ENCODE measurements at places on chromosomes 7 and 10.
A peak's percentile ranks its signal among the peaks of the same experiment; 100 is the strongest.

- no peaks in the 10 kb centered on the region for H3K36me3 ChIP-seq
- no peak overlapping the region for H3K4me3 ChIP-seq
- no peak overlapping the region for H3K27ac ChIP-seq
- peaks cover 10% of the 10 kb centered on the region for H3K4me1 ChIP-seq
- H3K27me3 ChIP-seq = peaks cover 86% of the 10 kb centered on the region
- no peak for DNase-seq
Measured at GRCh38 chr7:127616724-127617123, 1.2 kb downstream of the PAX4 start.

DNA sequence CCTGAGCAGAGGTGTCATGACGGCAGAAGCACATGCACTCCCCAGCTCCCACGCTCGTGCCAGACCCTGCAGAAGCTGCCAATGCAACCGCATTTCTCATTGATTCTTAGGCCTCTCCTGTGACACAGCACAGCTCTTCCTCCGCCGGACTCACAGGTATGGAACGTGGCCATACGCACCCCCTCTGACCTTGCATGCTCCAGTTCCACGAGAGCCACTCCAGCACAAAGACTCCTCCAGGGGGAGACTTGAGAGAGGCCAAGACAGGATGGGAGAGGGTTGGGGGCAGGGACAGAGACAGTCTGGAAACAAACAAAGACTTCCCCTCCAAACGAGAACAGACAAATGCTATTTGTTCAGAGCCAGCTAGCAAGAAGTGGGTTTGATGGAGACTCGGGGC is 124.3 kb upstream of the PPP2R2D start:
- no peaks in the 10 kb centered on the region for H3K36me3 ChIP-seq
- H3K27me3 ChIP-seq = no peaks in the 10 kb centered on the region
- no peak overlapping the region for H3K4me3 ChIP-seq
- no peak overlapping the region for H3K27ac ChIP-seq
- H3K4me1 ChIP-seq = peaks cover 5% of the 10 kb centered on the region

- no peaks in the 10 kb centered on the region for H3K36me3 ChIP-seq
- H3K27me3 ChIP-seq = peaks cover 11% of the 10 kb centered on the region
- no peak overlapping the region for H3K4me3 ChIP-seq
- H3K4me1 ChIP-seq = no peaks in the 10 kb centered on the region
Measured at GRCh38 chr7:155843426-155844018, 31.3 kb upstream of the SHH start.

- DNase-seq = no peak
- no peaks in the 10 kb centered on the region for H3K27me3 ChIP-seq
- H3K27ac ChIP-seq = no peak overlapping the region
- H3K4me3 ChIP-seq = no peak overlapping the region
- no peaks in the 10 kb centered on the region for H3K36me3 ChIP-seq
- peaks cover 23% of the 10 kb centered on the region for H3K4me1 ChIP-seq
Measured at GRCh38 chr7:90564455-90564854, 31.7 kb upstream of the CDK14 start.

DNA sequence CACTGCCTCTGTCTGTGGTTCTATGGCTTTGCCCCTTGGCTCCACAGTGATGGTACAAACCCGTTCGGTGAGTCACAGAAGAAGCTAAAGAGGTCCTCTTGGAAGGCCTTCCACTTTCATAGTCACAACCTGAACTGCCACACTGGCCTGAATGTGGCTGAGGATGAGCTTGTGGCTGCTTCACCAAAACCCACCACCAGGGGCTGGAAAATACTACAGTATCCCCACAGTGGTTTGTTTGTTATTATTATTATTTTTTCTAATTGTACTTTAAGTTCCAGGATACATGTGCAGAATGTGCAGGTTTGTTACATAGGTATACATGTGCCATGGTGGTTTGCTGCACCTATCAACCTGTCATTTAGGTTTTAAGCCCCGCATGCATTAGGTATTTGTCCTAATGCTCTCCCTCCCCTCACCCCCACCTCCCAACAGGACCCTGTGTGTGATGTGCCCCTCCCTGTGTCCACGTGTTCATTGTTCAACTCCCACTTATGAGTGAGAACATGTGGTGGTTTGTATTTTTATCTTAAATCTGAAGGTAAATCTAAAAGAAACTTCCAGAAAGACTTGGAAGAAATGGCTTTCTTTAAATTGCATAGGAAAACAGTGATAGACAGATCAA is 160.8 kb upstream of the NPSR1 start:
- no peak overlapping the region for H3K4me3 ChIP-seq
- no peak for DNase-seq
- H3K36me3 ChIP-seq = no peaks in the 10 kb centered on the region
- H3K27ac ChIP-seq = no peak overlapping the region

DNA sequence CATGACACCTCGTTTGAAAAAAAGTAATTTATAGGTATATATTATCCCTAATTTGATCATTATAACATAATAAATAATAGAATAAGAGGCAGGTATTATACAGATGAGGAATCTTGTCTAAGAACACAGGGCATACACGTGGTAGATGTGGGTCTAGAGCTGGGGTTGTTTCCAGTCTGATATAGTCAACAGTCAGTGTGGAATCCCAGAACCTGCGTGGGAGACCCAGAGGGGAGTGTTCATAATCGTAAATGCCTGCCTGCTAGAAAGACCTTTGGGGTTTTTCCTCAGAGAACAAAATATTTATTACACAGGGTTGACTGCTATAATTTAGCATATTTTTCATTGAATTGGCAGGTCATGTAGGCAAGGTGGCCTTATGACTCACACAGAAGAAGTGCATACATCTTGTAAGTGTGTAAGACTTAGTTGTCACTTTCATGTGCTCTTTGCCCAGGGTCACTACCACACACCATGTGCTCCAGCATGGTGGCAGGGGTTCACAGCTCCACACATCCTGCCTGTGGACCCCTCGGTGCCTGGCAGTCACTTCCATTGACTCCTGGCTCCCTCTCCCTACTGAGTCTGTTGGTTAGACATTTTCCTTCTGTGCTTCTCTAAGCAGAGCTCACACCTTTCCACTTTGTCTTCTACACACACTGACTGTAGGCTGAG is 94.9 kb upstream of the IKZF1 start:
- no peak for DNase-seq
- peaks cover 64% of the 10 kb centered on the region for H3K4me1 ChIP-seq
- no peaks in the 10 kb centered on the region for H3K36me3 ChIP-seq
- H3K27ac ChIP-seq = peak overlapping the region; percentile 60

- peak overlapping the region; percentile 96 for H3K27ac ChIP-seq
- no peaks in the 10 kb centered on the region for H3K27me3 ChIP-seq
- H3K4me3 ChIP-seq = peak overlapping the region; percentile 93
- DNase-seq = peak; percentile 23
- peaks cover 8% of the 10 kb centered on the region for H3K36me3 ChIP-seq
- H3K4me1 ChIP-seq = peaks cover 46% of the 10 kb centered on the region
Measured at GRCh38 chr7:1919539-1920265, 249.6 kb downstream of the ELFN1 start.

GRCh38 chr10:352476-353235 is 217.4 kb downstream of the ZMYND11 start:
- H3K4me1 ChIP-seq = peaks cover 2% of the 10 kb centered on the region
- H3K27ac ChIP-seq = peak overlapping the region; percentile 66
- H3K36me3 ChIP-seq = no peaks in the 10 kb centered on the region
- no peaks in the 10 kb centered on the region for H3K27me3 ChIP-seq

- no peaks in the 10 kb centered on the region for H3K36me3 ChIP-seq
- H3K4me1 ChIP-seq = no peaks in the 10 kb centered on the region
Measured at GRCh38 chr10:71290331-71290730, 28.7 kb upstream of the SLC29A3 start.

DNA sequence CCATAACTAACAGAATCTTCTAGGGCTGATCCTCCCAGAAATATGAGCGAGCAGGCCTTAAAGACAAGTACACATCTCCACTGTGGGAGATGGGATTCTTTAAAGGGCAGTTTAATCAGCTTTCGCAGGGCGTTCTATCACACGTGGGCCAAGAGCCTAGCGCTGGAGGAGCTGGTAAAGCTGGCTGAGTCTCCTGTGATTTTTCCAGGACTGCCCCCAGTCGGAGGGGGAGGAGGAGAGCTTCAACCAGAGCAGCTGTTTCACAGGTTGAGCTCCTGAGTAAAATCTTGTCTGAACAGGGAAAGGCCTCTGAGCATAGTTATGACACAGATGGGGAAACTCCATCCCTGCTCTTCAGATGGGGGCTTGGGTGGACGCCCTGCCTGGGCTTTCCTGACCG is 87.0 kb downstream of the ZNF365 start:
- DNase-seq = no peak
- no peak overlapping the region for H3K27ac ChIP-seq
- H3K4me3 ChIP-seq = no peak overlapping the region
- peaks cover 9% of the 10 kb centered on the region for H3K36me3 ChIP-seq
- peaks cover 22% of the 10 kb centered on the region for H3K4me1 ChIP-seq
- no peaks in the 10 kb centered on the region for H3K27me3 ChIP-seq

DNA sequence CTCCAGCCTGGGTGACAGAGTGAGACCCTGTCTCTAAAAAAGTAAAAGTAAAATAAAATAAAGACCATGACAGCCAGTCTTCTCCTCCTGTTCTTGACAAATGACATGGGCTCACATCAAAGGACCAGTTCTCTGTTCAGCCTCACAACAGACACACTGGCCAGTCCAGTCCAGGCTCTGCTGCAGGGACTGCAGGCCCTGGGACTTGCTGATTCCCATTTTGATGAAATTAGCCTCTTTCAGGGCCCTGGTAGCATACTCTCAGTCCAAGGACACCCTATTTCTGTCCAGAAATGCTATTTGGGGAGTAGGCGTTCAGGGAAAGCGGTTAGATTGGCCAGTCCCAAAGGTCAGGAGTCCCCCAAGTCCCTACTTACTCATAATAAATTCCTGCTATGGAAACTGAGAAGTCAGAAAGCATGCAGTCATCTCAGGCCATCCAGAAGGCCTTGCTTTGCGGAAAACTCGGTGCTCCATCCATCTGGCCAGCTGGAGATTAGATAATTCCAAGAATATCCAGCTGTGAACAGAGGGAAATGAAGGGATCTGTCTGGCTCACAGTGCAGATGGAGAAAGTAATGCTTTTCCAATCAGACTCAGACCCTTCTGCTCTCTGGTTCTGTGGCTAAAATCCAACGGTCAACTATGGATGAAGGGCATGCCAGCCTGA is 74.4 kb downstream of the RAB11FIP2 start:
- peaks cover 4% of the 10 kb centered on the region for H3K36me3 ChIP-seq
- H3K27me3 ChIP-seq = peaks cover 20% of the 10 kb centered on the region

- no peaks in the 10 kb centered on the region for H3K27me3 ChIP-seq
- H3K4me3 ChIP-seq = no peak overlapping the region
- no peak overlapping the region for H3K27ac ChIP-seq
- H3K4me1 ChIP-seq = no peaks in the 10 kb centered on the region
Measured at GRCh38 chr10:129775681-129776080, 188.4 kb downstream of the EBF3 start.

DNA sequence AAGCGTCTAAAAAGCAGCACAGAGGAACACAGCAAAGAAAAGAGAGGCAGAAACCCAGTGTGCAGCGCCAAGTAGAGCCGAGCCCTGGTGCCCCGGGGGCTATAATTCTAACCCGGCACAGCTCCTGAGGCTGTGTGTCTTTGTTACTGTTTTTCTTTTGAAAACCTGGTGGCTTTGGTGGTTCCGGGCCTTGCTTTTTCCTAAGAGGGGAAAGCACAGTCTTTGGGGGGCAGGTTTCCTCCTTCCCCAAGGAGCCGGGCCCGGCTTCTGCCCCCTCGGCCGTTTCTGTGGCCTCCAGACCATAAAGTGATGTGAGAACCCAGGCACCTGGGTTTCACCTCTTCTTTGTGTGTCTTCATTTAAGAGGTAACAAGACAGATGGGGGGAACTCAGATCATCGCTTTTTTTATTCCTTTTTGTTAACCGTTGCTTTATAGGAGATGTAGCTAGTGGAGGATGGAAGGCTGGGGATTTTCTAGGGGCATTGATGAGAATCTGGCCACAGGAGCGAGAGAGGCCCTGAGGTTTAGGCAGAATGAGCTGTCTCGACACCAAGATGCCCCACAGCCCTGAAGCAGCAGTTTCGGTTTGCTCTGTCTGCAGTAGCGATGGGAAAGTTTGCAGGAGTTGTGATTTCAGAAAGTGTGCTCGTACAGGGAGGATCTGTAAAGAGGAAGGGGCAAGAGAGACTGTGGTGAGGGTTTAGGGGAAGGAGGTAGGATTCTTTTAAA is 367.8 kb upstream of the GALNT17 start:
- H3K27me3 ChIP-seq = no peaks in the 10 kb centered on the region
- no peak overlapping the region for H3K4me3 ChIP-seq
- peaks cover 4% of the 10 kb centered on the region for H3K36me3 ChIP-seq
- H3K27ac ChIP-seq = peak overlapping the region; percentile 16
- DNase-seq = no peak

DNA sequence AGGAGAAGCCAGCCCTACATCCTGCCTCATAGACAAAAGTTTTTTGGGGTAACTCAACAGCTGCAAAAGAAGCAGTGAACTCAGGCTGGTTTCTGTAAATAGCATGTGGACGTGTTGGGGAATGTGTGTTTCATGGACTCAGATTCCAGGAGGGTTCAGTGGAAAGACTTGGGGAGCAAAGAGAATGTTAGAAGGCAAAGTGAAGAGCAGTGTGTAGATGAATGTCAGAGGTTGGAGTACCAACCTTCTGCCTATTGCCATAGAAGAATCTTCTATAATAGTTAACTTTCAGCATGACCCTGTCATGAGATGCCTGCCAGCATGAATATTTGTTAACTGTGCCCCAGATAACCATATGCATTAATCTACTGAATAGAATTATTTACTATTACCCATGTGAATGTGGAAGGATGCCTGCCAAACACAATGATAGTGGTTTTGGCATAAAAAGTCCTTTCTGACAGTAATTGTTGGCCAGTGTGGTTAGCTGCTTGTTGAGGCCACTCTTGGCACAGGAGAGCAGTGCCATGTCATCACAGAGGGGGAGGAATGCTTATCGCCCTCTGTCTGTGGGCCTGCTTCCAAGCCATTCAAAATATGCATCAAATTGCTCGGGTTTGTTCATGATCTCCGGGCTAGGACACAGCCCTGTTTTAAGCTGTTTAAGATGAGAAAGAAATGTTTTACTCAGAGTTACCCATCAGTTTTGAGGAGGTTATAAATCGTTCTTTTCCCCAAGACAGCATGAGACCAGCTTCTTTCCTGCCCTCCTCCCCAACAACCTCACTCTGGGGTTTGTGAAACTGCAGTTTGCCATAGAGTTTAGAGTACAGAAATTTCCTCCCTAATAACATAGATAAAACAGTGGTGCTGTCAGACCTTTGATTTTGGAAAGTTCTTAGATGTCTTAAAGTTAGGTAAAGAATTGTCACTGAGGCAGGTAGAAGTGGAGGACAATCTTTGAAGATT is 165.3 kb downstream of the WNT2 start:
- no peaks in the 10 kb centered on the region for H3K36me3 ChIP-seq
- no peak overlapping the region for H3K4me3 ChIP-seq
- no peak for DNase-seq
- H3K27ac ChIP-seq = no peak overlapping the region

GRCh38 chr7:148447221-148447849 is 143.2 kb upstream of the C7orf33 start:
- peaks cover 3% of the 10 kb centered on the region for H3K27me3 ChIP-seq
- no peak overlapping the region for H3K4me3 ChIP-seq
- no peaks in the 10 kb centered on the region for H3K4me1 ChIP-seq
- H3K36me3 ChIP-seq = no peaks in the 10 kb centered on the region
- no peak for DNase-seq

- H3K27me3 ChIP-seq = no peaks in the 10 kb centered on the region
- no peaks in the 10 kb centered on the region for H3K36me3 ChIP-seq
- no peak for DNase-seq
Measured at GRCh38 chr10:32905466-32905865, 52.6 kb downstream of the ITGB1 start.

All from naive B cell (primary cell).